GM04504 (cell line): ENCODE measurements at places on chromosomes 13 and 19.
A peak's percentile ranks its signal among the peaks of the same experiment; 100 is the strongest.

DNA sequence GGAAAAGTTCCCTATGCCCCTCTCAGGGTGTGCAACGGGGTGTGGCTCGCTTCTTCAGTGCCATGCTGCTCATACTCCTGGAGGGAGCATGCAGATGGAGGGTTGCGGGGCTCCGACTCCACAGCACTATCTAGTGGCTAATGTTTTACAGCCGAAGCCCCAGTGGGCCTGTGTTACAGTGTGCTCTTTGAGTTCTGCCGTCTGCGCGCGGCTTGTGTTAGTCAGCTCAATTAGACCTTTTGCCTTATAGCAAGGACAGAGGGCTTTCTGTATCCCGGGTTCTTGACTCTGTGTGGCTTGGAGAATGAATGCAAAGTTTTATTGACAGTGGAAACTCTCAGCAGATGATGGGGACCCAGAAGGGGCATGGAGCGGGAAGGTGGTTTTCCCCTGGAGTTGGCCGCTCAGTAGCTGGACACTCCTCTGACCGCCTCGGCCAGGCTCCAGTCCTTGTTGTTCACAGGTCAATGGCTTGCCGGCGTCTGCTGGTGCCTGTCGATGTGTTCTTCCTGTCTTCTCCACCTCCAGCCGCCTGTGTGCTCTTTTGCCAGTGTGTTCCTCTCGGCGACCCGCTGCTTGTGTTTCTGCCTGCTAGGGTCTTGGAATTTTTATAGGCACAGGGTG, 383.4 kb downstream of the LMO7 start:
- no peak for DNase-seq

GRCh38 chr13:24127116-24127631, 33.3 kb upstream of the SPATA13 start:
- DNase-seq: peak; percentile 6

- no peak for DNase-seq
Measured at GRCh38 chr13:40223585-40223984, 442.9 kb downstream of the FOXO1 start.

DNA sequence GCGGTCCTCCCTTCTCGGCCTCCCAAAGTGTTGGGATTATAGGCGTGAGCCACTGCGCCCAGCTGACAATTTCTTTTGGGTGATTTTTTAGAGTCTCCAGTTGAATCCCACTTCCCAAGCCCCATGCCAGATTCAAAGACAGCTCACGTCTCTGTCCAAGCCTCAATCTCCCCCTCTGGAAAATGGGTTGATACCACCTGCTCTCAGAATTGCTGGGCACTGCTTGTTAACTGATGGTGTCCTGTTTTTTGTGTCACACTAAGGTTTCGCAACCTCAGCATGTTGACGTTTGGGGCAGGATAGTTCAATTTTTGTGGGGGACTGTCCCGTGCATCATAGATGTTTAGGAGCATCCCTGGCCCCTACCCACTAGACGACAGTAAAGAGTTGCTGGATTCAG, 14.2 kb upstream of the UPF1 start:
- no peak for DNase-seq

DNA sequence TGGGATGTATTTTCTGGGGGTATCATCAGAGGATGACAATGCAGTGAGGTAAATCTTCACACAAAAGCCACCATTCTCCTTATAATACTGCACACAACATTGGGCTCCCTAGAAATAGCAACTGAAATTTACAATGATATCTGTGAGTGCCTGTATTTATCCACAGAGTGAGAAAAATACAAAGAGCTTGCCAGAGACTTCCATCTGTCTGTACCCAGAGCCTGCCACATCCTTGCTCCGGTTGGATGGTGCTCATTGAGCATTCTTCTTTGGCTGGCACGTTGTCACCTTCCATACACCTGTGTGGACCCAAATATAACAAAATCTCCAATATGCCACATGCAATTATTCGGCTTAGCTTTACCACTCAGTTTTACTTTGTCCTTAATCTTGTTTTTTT, 189.5 kb upstream of the UFM1 start:
- no peak for DNase-seq
